ENCODE measurements at places on chromosomes 6 and 20.

DNA sequence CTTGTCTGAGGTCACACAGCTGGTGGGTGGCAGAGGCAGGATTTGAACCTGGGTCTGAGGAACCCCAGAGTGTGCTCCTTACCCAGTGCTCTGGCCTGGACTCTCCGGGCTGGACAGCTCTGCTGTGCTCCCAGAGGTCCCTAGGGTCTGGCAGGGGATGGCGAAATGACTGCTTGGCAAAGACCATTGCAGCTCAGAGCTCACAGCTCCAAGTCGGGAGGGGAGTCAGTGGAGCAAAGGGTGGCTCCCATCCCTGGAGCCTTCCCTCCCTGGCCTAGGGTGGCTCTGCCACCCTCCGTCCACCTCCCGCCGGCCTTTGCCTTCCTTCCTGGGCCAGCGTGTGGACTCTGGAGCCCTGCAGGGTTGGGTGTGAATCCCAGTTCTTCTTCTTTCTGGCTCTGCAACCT lies 17.5 kb downstream of the CEBPB start:
- no peak for DNase-seq

DNA sequence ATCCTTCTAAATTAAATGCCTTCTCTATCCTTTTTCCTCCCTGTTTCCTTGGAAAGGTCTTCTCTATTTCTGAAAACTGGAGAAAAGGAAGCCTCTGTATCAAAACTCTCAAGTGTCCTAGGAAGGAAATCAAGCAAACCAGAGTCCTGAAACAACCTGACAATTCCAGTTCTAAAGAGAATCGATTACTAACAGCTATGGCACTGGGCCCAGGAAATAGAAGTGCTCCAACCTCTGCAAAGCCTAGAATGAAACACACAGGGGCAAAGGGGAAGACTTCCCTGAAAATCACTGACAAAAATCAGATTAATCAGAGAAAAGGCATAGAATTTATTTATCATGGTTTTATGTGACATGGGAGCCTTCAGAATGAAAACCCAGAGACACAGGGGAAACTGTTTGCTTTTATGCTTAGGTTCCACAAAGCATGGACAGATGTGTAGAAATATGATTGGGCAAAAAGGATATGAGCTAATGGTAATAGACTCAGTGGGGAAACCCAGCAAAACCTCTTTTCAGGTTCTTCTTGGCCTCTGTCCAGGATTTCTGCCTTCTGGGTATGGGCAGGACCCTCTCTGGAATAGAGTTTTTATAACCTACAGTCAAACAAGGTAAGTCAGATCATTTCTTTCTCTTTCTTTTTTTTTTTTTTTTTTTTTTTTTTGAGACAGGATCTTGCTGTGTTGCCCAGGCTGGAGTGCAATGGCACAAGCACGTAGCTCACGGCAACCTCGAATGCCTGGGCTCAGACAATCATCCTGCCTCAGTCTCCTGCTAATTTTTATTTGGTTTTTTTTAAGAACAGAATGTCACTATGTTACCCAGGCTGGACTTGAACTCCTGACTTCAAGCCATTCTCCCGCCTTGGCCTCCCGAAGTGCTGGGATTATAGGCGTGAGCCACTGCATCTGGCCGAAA lies 91.7 kb downstream of the CD24 start:
- DNase-seq = no peak

- no peak for DNase-seq
These were observed 27.6 kb downstream of the TINAG start for GRCh38 chr6:54335871-54336270.

DNA sequence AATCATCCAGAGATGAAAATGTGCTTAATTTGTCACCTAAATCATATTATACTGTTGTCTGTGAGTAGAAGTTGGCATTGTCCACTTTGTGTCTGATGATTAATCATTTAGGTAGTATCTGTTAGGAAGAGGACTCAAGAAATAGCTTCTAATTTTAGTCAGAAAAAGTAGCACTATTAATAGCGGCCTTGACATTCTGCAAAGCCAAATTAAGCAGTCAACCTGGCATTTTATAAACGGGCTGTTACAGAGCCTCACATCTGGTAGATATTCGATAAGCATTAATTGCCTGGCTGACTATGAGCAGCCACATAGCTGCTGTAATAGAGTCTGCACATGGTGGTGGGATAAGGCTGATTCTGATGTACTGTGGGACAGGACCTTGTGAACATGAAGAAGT lies 99.5 kb downstream of the KLHL32 start:
- DNase-seq = no peak

- DNase-seq = peak; percentile 79
These were observed 42.5 kb upstream of the CD83 start for GRCh38 chr6:14075095-14075503.

- no peak for DNase-seq
These were observed 272.9 kb upstream of the KCNQ5 start for GRCh38 chr6:72348926-72349325.

Data from CD4-positive, alpha-beta T cell (primary cell).